Activated CD4-positive, alpha-beta T cell treated with anti-CD3 and anti-CD28 coated beads, Interleukin-2, amount 10 ng/mL, durations not matched to agents 7 days and 5 days (primary cell): ENCODE measurements at places on chromosomes 4 and X. TPM values are rescaled to one million over a fixed set of nuclear protein-coding genes. Genes with fewer than 3 reads are reported as not detected.

GRCh38 chrX:53190363-53190960, 34.5 kb downstream of the KDM5C start:
- no peak for DNase-seq
- H3K4me3 ChIP-seq: no peak overlapping the region
- H3K27me3 ChIP-seq: no peaks in the 10 kb centered on the region
- H3K36me3 ChIP-seq: peaks cover 3% of the 10 kb centered on the region

- no peak overlapping the region for H3K27ac ChIP-seq
- H3K4me1 ChIP-seq: peaks cover 1% of the 10 kb centered on the region
- H3K27me3 ChIP-seq: no peaks in the 10 kb centered on the region
- no peak overlapping the region for H3K4me3 ChIP-seq
- peak; percentile 37 for DNase-seq
Measured at GRCh38 chr4:176340871-176341685, 21.3 kb downstream of the SPCS3 start.

GRCh38 chr4:127521463-127521862, 111.3 kb upstream of the INTU start:
- H3K36me3 ChIP-seq: no peaks in the 10 kb centered on the region
- DNase-seq: no peak
- no peaks in the 10 kb centered on the region for H3K27me3 ChIP-seq
- H3K4me3 ChIP-seq: no peak overlapping the region
- no peaks in the 10 kb centered on the region for H3K4me1 ChIP-seq

DNA sequence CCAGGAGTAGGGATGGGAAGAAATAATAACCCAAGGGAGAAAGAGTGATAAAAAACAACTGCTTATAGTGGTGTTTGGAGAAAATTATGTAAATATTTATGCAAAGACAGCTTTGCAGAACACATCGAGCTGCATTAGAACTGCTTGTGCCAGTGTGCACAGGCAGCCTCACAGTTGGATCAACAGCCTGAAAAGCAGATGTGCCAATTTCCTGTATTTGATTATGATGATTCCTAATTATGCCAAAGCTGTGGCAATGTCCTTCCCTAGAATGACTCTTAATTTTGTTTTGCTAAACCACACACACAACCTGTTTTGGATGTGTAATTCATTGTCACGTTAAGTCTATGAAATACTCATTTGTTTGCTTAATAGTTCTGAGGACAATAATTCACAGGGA, 30.6 kb upstream of the ANTXR2 start:
- H3K36me3 ChIP-seq: peaks cover 9% of the 10 kb centered on the region
- DNase-seq: no peak
- no peak overlapping the region for H3K4me3 ChIP-seq
- H3K27me3 ChIP-seq: peaks cover 4% of the 10 kb centered on the region

The PTTG2 gene
- total RNA-seq: 1.7 TPM

The GABRE gene
- total RNA-seq: not detected

The PABPC1L2B gene
- total RNA-seq: not detected
